Fibroblast of skin of right biceps (primary cell): ENCODE measurements at places on chromosomes 11 and 22.

- DNase-seq = no peak
Measured at GRCh38 chr11:92670308-92670890, 299.1 kb upstream of the MTNR1B start.

DNA sequence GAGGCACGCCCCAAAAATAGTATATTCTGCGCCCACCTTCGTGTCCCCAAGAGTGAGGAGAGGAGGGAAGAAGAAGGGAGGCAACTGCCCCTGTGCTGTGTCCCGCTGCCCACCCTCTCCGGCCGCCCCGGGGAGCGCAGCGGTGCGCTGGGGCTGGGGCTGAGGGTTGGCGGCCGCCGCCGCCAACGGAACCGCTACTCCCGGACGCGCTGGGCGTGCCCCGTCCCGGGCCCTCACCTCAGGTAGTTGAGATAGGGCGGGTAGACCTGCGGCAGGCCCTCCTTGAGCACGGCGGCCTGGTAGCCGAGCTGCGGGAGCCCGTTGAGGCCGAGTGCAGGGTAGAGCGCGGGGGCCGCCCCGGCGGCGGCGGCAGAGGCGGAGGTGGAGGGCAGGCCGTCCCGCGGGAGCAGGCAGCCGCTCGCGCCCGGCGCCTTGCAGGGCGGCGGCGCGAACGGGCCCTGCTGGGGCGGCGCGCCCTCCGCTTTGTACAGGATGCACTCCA, 2.4 kb downstream of the PGR start:
- DNase-seq = no peak

DNA sequence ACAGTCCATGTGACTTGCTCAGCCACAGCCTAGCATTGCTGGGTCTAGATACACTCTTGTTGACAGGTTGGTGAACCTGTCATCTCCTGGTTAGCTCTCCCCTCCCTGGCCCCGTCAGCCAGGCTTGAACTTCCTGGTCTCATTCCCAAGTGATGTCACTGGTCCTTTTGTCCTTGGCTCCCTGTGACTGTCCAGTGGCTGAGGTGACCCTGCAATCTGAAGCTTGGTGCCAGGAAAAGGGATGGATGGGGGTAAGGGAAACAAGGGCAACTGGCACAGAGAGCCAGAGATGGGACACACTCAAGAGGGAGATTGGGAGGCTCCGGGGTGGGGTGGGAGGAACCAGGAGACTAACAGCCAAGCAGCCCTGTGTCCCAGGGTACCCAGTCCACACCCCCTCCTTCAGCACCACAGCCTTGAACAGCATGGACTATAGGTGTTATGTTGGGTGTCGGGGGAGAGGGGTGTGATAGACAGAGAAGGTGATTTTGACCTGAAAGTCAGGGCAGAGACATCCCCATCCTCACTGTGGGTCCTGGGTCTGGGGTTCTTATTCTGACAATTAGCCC, 63.8 kb upstream of the THY1 start:
- DNase-seq = no peak

DNA sequence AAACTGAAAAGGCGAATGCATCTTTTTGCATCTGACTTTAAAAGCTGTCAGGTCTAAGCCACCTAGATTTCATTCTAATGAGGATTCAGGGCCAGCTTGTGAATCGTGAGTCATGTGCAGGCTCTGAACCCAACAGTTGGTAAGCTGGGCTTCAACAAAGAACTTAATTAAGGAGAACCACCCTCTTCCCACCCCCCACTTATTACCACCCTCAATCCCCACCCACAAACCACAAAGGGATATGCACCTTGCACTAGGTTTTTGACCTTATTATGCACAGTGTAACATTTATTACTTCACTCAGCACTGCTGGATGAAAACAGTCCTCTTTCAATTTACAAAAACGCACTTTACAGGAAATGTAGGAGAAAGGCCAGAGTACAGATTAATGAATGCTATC, 94.1 kb upstream of the LIN7C start:
- no peak for DNase-seq

GRCh38 chr11:73192272-73192671, 25.8 kb upstream of the P2RY2 start:
- DNase-seq = no peak

- no peak for DNase-seq
Measured at GRCh38 chr22:23306438-23306921, 126.2 kb downstream of the BCR start.

GRCh38 chr11:64877390-64878222, 815 bp downstream of the EHD1 start:
- no peak for DNase-seq

GRCh38 chr11:72591785-72592502, 82.3 kb downstream of the PDE2A start:
- no peak for DNase-seq

DNA sequence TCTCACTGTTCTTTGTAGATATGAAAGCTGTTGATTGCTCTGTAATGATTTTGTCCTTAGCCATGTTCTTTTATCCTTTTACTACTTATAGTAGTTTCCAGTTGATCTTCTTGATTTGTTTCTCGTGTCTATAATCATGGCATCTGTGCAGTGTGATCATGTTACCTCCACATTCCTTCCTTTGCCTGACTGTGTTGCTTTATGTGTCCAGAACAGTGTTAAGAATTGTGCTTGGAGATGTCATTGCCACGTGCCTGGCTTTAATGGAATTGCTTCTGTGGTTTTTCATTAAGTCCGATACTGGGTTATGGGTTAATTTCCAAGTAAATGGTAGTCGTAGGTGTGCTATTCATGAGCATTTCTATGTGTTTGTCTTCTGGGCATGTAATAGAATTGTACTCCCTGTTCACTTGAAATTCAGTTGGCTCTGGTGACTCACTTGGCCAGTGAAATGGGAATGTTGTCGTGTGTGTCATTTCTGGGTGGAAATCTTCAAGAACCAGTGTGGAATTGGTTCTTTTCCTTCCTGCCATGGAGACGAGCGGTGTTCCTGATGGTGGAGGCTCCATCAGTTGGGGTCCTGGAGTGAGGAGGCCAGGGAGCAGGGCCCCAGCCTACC, 6.8 kb downstream of the GTSE1 start:
- peak; percentile 28 for DNase-seq

DNA sequence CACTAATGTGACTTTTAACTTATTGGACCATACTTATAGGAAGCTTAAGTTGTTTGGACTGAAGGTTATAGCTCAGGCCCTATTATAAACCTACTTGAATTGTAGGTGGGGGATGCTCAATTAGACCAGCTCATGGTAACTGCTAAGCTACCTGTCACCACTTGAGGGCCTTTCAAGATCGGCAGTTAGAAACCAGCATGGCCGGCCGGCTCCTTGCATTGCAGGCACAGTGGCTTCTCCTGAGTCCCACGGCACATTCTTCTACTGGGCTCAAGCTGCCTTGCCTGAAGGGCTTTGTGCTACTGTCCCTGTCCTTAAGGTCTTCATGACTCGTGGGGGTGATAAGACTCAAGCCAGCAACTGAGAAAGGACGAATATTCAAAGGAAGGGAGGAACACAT, 70.8 kb downstream of the TBC1D22A start:
- peak; percentile 22 for DNase-seq

- DNase-seq = peak; percentile 93
Measured at GRCh38 chr11:13120691-13121090, 111.6 kb downstream of the RASSF10 start.

DNA sequence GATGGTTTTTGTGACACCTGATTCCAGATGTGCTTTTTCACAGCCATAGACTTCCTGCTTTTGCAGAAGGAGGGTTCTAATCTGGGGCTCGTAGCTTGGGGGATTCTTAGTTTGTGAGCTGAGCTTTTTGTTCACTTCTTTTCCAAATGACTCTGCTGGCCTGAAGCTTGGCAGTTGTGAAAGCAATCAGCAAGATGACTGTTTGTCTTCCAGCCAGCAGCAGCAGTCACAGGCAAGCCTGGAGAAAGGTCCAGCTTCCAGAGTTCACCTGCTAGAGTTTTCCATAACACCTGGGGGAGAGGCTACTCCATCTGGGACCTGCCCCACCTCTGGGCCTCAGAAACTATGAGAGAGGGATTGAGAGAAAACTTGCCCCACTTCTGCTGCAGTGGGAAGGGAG, 4.1 kb downstream of the MARK2 start:
- DNase-seq = no peak
